Pericardium fibroblast (primary cell): ENCODE measurements at places on chromosomes 4 and X. TPM values are rescaled to one million over a fixed set of nuclear protein-coding genes. Genes with fewer than 3 reads are reported as not detected.

The HGFAC gene
- not detected in 2 replicates for total RNA-seq

The ALB gene
- total RNA-seq: not detected in 2 replicates

The IRS4 gene
- total RNA-seq: not detected in 2 replicates

The CYBB gene
- 0.12 TPM in 1 of 2 replicates, not detected in the other for total RNA-seq

The ZMAT1 gene
- total RNA-seq: not detected in 2 replicates
